ENCODE measurements at places on chromosomes 2 and 18.

GRCh38 chr2:43840965-43841364 lies 2.2 kb downstream of the ABCG8 start:
- no peak for DNase-seq

GRCh38 chr2:233418761-233419546 lies 64.7 kb downstream of the DGKD start:
- peak; percentile 24 for DNase-seq

DNA sequence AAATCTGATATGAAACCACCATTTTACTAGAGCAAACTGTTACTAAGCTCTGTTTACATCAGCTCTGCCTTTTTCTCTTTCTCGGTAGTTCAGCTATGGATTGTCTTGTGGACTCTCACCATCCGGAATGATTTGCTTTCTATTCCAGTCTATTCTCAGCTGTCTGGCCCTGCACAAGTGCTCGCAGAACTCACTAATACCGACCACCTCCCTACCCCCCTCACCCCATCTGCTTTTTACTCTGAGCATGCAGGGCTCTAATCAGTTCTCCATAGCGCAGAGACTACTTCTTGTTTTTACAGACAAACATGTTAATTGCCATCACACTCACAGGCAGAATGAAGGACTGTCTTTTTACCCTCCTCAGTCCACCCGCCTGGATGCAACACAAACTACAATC lies 180.7 kb upstream of the POU3F3 start:
- no peak for DNase-seq

DNA sequence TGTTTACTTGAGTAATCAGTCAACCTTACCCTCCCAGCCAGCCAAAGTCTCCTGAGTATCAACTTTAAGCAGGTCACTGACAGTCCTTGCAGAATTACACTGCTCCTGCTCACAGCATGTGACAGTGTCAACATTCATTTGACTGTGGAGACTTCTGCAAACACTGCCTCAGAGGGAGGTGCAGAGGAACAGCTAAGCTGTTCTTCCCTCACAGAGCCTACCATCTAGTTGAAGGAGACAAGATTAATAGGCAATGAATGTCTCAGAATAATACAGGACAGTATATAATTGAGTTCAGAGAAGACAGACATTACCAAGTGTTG lies 11.9 kb downstream of the SLC14A2 start:
- DNase-seq, result no peak

GRCh38 chr2:138622613-138623012 lies 121.0 kb downstream of the SPOPL start:
- DNase-seq, result no peak

All from fibroblast of mammary gland (primary cell).